ENCODE measurements at places on chromosomes 7 and 10.
A peak's percentile ranks its signal among the peaks of the same experiment; 100 is the strongest.

- DNase-seq = peak; percentile 51
Measured at GRCh38 chr10:34690383-34691049, 124.6 kb downstream of the PARD3 start.

GRCh38 chr10:6120691-6121090 is 31.9 kb downstream of the RBM17 start:
- DNase-seq = no peak

DNA sequence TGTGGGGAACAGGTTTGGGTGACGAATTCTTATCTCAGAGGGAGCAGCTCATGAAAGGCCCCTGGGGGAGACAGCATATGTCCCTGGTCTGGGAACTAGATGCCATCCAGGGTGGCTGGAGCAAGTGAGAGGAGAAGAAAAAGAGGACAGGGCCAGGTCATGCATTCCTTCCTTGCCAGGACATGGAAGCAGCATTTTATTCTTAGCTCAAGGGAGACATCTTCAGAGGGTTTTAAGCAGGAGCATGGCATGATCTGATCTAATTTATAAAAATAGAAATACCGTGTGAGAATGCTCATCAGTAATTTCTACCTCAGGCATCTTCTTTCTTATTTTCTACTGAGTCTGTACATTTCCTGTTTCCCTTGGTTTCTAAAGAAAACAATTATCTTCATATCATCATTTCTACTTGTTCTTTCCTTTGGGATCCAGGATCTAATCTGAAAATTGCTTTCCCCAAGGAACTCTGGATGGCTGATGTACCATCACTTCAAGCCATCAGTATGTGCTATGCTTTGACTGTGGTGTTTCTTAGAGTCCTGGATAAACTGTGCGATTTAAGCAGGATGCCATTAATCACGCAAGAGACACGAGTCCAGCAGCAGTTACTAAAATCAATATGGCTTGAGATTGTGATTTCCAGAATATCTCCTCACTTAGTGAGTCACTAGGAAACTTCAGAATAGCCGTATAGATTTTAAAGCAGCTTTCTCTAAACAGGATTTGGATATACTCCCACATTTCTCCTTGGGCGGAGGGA is 386.2 kb downstream of the GALNT17 start:
- no peak for DNase-seq

DNA sequence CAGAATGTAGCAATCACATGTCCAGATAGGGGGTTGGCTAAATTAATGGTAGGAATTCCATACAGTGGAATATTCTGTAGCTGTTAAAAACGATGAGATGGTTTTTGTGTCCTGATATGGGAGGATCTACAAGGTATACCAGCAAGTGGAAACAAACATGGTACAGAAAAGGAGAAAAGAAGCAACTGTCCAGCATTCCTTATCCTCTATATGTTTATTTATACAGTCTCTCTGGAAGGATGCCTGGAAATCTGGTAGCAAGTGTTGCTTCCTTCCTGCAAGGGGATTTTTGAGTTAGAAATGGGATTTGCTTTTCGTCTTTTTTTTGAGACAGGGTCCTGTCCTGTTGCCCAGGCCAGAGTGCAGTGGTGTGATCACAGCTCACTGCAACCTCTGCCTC is 19.3 kb downstream of the IL15RA start:
- no peak for DNase-seq

GRCh38 chr10:17989908-17990767 is 38.4 kb downstream of the SLC39A12 start:
- DNase-seq = no peak

DNA sequence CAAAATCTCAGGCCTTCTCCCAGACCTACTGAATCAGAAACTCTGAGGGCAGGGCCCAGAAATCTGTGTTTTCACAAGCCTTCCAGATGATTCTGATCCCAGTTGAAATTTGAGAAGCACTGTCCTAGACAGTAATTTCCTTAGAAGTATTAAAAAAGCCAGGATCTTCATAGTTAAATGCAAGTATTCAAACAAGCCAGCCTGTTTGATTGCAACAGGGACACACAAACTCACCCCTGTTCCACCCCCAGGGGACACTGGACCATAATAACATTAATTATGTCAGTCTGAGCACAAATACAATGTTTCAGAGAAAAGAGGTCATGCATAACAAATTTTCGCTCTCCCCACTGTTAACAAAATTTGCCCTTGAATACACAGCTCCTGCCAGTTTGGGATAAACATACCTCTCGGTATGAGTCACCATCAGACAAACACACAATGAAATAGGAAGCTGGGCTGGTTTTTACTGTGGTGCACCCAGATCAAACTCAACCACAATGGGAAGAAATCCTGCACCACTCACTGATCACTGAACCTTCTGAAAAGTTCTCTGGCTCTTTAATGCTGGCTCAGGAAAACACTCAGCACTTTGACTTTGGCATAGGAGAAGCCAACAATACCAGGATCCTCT is 34.3 kb downstream of the ABLIM1 start:
- peak; percentile 82 for DNase-seq

- no peak for DNase-seq
Measured at GRCh38 chr10:117740691-117741222, 198.2 kb downstream of the EMX2 start.

- no peak for DNase-seq
Measured at GRCh38 chr7:151590850-151591771, 71.4 kb upstream of the RHEB start.

DNA sequence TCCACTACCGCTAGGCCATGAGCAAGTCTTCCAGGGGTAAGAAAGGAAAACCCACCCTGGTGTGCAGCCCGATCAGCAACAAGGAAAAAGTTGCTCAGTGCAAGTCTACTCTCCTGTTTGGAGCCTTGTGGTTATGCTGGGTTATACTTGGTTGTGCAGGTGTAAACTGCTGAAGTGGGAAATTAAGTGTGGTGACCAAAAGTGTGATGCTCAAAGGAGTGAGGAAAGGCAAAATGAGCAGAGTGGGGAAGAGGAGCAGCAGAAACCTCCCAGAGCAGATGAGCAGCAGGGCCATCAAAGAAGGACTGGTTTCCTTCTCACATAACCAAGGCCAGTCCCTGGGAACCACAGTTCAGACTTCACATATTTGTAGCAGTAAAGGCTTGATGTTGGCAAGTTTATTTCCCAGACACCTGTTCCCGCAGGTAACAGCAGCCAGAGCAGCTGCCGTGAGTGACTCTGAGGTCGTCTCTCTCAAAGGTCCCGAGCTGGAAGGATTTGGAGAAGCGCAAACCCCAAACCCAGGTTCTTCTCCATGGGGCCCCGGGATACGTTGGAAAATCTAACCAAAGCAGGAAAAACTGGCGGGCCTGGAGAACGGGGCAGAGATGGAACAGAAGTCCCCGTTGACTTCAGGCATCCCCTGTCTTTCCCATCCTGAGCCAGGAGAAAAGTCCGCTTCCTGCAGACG is 607 bp upstream of the SMO start:
- DNase-seq = no peak

GRCh38 chr7:72017756-72018155 is 394.4 kb downstream of the CALN1 start:
- DNase-seq = no peak

DNA sequence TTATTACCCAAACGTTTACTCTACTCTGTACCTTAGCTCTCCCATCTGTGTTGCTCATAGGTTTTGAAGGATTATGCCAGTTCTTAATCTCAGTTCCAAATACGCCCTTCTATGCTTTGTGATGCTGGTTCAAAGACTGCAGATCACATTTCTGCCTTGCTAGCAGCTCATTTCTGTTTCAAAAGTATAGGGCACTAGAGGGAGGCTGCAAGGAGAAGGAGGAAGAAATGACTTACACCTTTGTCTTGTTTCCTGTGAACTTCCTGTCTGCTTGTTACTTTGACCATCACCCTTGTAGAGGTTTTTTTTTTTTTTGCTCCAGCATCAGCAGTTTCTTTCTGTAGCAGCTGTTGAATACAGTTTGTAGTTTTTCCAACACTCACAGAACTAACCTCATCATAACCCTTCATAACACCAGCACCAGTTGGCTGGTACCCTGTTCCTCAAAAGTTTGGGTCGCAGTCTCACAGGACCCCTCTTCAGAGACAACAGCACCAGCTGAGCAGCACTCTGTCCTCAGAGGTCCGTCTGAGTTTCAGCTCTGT is 16.5 kb downstream of the SLK start:
- no peak for DNase-seq

- DNase-seq = no peak
Measured at GRCh38 chr10:33082373-33082895, 124.4 kb upstream of the ITGB1 start.

DNA sequence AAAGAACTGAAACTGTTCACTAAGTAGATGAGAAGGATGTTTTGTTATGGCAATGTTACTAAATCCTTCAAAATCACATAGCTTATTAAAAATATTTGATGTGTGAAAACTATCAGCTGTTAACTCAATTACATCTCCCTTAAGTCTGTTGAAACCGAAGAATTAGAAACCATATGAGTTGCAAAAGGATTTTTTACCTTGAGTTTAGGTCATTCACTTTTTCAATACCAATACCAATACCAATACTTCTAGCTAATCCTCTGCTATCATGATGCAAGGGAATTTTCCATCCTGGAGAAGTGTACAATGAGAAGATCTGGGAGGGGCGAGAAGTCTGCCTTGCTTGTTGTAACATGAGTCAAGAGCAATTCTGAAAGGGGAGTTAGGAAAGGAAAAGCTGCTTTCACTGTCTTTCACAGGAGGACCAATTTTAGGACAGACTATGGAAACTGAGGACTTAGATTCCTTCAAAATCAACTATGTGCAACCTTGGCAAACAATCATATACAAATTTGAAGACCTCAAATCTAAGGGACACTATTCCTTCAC is 199.7 kb downstream of the IMMP2L start:
- DNase-seq = no peak

GRCh38 chr7:45290880-45291279 is 133.3 kb downstream of the RAMP3 start:
- DNase-seq = no peak

DNA sequence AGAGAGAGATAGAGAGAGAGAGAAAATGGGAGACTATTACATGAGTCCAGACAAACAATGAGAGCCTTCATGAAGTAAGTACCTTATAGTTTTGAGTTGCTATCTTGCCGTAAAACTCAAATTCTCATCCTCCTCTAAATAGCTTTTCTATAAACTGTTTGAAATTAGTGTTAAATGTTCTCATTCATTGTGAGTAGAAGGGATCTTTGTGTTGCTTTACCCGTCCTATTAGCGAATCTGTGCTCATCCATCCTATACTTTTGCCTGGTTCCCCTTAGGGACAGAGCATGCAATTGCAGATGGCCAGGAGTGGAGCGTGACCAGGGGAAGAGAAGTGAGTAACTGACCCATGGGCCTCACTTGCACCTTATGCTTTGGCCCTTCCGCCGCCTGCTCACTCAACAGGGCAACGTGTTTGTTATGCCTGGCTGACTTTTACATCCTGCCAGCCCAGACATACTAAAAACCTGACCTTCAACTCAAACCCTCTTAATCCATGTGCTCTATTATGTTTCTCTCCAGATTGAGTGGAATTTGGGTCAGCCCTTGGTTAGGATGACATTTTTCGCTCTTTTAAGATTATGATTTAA is 244.2 kb upstream of the YAE1 start:
- no peak for DNase-seq

- DNase-seq = no peak
Measured at GRCh38 chr7:37920849-37921805, 687 bp downstream of the EPDR1 start.

DNA sequence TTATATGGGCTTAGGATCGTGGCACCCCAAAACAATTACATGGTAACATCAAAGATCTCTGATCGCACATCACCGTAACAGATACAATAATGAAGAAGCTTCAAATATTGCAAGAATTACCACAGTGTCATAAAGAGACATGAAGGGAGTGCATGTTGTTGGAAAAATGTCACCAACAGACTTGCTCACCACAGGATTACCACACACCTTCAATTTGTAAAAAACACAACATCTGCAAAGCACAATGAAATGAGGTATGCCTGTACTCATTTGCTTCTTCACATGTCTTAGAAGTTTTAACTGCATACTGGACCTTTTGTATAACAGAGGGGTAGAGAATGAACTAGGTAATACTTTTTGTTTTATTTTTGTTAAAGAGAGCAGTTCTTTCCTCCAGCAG is 96.6 kb downstream of the TPST1 start:
- no peak for DNase-seq

- DNase-seq = no peak
Measured at GRCh38 chr7:250523-250922, 39.4 kb upstream of the FOXL3 start.

DNA sequence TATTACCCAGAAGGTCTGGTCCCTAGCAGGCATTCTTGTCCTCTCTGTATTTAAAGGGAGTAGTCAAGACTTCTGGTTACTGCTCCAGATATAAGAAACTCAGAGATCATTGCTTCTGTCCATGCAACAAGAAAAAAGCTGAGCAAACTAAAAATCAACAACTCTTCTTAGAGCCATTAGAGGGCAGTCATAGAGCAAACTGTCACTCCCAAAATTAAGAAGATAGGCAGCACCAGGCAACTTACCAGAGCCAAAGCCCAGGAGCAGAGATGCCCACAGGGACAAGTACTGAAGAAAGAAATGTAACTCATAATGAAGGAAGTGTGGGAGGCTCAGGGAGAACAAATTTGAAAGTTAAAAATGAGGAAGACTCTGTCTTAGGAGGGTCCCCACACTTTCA is 472.9 kb upstream of the COBL start:
- peak; percentile 60 for DNase-seq

DNA sequence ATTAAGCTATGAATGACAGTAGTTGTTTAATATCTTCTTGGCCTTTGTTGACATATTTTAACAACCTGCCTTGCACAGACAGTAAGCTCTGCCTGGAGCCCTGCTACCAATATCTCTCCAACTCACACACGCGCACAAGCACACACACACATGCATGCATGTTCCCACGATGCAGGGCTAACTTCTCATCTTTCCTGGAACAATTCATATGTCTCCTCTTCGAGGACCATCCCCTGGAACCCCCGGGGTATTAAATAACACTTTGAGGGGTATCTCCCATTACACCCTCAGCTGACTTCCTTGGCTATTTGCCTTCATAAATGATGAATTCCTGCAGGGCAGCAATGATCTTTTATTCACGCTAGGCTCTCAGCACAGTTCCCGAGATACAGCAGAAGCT is 258.0 kb downstream of the TRIL start:
- DNase-seq = no peak

- no peak for DNase-seq
Measured at GRCh38 chr7:56538541-56539429, 422.6 kb upstream of the NUPR2 start.

Measured in T47D (cell line).